ENCODE measurements at places on chromosomes 5 and 9. TPM values are rescaled to one million over a fixed set of nuclear protein-coding genes. Genes with fewer than 3 reads are reported as not detected.

TMC1 gene
- total RNA-seq: not detected

SCGB3A2 gene
- not detected for total RNA-seq

GRCh38 chr9:137461663-137462395 is 2.7 kb upstream of the NSMF start:
- peaks cover 4% of the 10 kb centered on the region for H3K36me3 ChIP-seq
- DNase-seq: peak; percentile 95
- H3K4me1 ChIP-seq: peaks cover 3% of the 10 kb centered on the region
- peak overlapping the region; percentile 83 for H3K27ac ChIP-seq
- H3K4me3 ChIP-seq: peak overlapping the region; percentile 69
- H3K27me3 ChIP-seq: no peaks in the 10 kb centered on the region

GRCh38 chr9:33197279-33198152 is 30.4 kb upstream of the B4GALT1 start:
- H3K27me3 ChIP-seq: peaks cover 10% of the 10 kb centered on the region
- DNase-seq: no peak
- H3K27ac ChIP-seq: no peak overlapping the region
- peaks cover 10% of the 10 kb centered on the region for H3K4me1 ChIP-seq
- no peaks in the 10 kb centered on the region for H3K36me3 ChIP-seq

DNA sequence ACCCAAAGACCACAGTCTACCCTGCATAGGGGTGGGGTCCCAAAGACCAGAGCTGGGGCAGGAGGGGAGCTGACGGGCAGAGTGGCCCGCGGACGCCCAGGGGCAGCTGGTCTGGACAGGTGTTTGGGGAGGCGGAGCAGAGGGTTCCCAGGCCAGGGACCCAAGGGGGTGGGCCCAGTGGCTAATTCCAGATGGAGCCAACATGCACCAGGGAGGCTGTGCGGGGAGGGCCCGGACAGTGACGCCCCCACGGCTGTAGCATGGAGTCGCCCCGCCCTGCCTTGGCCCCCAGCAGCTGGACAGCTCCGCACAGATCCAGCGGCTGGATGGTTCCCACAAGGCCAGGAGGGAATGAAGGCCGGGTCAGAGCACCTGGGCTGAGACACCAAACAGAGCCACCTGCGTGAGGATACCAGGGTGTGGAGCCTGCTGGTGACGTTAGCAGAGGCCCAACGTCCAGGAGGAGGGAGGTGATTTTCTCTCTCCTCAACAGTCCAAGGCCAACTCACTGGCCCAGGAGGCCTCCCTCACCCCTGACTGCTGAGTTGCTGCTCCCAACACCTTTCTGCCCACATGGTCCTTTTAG is 55.3 kb upstream of the EGFL7 start:
- H3K4me1 ChIP-seq: peaks cover 2% of the 10 kb centered on the region
- H3K27ac ChIP-seq: no peak overlapping the region
- H3K36me3 ChIP-seq: no peaks in the 10 kb centered on the region
- no peak overlapping the region for H3K4me3 ChIP-seq
- no peak for DNase-seq
